ENCODE measurements at places on chromosomes 5 and 9.

- DNase-seq: no peak
Observed at GRCh38 chr5:160619381-160619780, 197.7 kb downstream of the PTTG1 start.

- DNase-seq: no peak
Observed at GRCh38 chr9:90322296-90322695, 320.3 kb downstream of the DIRAS2 start.

- no peak for DNase-seq
Observed at GRCh38 chr5:166909040-166909439, 1382.4 kb upstream of the WWC1 start.

GRCh38 chr5:58670582-58670981, 87.7 kb downstream of the RAB3C start:
- DNase-seq: no peak

GRCh38 chr9:24439456-24439855, 106.2 kb downstream of the IZUMO3 start:
- DNase-seq: no peak
